ENCODE measurements at places on chromosomes 4 and X.

- DNase-seq, result no peak
These were observed 369.6 kb downstream of the PCDH7 start for GRCh38 chr4:31089815-31090214.

GRCh38 chr4:158190718-158191117 lies 17.9 kb upstream of the GASK1B start:
- DNase-seq, result no peak

DNA sequence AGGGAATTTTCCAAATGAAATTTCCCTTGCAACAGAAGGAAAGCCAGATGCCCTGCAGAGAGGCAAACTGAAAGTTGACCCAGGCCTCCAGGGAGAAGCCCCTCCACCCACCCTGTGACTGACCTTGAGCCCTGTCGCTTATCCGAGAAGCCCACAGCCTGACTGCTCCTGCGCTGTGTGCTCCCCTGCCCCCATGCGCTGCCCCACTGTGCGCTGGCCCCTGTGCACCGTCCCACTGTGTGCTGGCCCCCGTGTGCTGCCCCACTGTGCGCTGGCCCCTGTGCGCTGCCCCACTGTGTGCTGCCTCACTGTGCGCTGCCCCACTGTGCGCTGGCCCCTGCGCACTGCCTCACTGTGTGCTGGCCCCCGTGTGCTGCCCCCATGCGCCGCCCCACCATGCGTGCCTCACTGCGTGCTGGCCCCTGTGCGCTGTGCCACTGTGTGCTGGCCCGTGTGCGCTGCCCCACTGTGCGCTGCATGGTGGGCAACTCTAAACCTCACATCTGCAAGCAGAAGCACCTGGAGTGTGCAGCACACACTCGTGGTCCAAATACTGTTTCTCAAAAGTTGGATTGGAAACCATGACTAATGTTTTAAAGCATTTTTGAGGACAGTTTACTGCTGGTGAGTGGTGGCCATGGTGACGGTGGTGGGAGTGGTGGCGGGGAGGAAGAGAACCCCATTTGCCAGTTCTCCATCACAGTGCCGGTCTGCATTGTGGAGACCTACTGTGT lies 8.3 kb upstream of the GRPEL1 start:
- no peak for DNase-seq

GRCh38 chrX:7730071-7730470 lies 112.9 kb upstream of the VCX start:
- DNase-seq, result no peak

- no peak for DNase-seq
These were observed 24.6 kb downstream of the TRO start for GRCh38 chrX:54945224-54945623.

GRCh38 chrX:56113785-56114436 lies 118.2 kb upstream of the KLF8 start:
- DNase-seq, result no peak

DNA sequence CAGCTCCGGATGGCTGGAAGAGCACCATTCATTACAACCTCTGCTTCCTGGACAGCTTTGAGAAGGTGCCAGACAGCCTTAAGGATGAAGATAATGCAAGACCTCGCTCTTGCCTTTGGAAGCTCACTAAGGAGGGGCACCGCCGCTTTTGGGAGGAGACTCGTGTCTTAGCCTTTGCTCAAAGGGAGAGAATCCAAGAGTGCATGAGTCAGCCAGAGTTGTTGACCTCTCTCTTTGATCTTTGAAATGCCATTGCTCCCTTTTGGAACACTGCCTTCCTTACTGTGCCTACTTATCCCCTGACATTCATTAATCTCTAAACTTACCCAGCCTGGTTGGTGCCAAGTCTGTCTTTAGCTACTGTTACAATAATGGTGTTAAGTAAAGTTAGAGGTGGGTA lies 1.2 kb downstream of the FOXR2 start:
- no peak for DNase-seq

GRCh38 chr4:165381821-165382373 lies 3.1 kb downstream of the CPE start:
- no peak for DNase-seq

DNA sequence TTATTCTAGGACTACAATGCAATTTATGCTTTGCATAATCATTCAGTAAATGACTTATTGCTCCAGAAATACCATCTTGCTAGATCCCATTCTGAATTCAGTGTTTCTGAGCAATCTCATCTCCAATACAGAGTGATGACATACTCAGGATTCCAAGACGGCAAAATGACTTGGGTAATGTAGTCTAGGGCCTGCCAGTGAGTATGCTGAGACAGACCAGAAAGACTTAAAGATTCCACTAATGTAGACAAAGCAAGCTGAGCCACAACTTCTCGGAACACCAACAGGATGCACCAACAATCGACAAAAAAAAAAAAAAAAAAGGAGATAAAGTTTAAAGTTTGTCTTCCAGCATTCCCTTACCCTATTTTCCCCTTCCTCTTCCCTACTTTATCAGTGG lies 919 bp upstream of the SEC24B start:
- DNase-seq, result no peak

GRCh38 chrX:69615779-69616456 lies at the start of gene EDA:
TSS of gene EDA (plus strand) at chrX:69616113.
- DNase-seq, result peak; percentile 60

- DNase-seq, result no peak
These were observed 32.5 kb downstream of the PDGFC start for GRCh38 chr4:156939139-156939538.

DNA sequence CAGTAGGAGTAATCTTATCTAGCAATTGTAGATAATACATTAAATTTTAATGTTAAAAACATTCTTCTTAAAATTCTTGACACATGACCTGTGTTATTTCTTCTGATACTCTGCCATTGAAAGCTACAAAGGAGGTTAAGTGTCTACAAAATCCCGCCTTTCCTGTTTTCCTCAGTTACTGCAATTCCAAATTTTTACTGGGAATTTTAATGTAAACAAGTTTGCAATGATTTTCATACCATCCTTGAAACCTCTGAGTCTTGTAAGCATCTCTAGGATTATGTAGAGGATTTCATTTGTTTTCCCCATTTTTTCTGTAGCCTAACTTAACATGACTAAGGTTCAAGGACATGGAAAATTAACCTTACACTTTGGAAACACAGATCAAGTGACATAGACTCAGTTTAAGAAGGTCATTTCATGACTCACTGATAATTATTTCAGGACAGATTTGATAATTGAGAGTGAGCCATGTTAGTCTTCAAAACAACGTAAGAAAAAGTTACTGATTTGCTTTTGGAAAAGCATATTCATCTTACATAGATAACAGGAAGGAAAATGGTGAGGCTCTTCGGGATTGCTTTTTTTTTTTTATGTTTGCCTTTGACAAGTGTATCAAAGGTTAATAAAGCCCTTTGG lies 39.6 kb upstream of the PDLIM5 start:
- DNase-seq, result no peak

GRCh38 chrX:81336455-81337152 lies 134.7 kb downstream of the SH3BGRL start:
- no peak for DNase-seq

GRCh38 chrX:38154340-38154739 lies 66.3 kb downstream of the SRPX start:
- no peak for DNase-seq

- DNase-seq, result no peak
These were observed 43.9 kb downstream of the C4orf50 start for GRCh38 chr4:5974321-5974720.

GRCh38 chr4:101527188-101527587 lies 179.9 kb upstream of the PPP3CA start:
- peak; percentile 10 for DNase-seq

GRCh38 chr4:36208893-36209473 lies 35.3 kb downstream of the ARAP2 start:
- DNase-seq, result no peak

GRCh38 chrX:119407681-119408080 lies 8.5 kb downstream of the SLC25A43 start:
- DNase-seq, result no peak

- DNase-seq, result no peak
These were observed 158.3 kb downstream of the CPE start for GRCh38 chr4:165537028-165537648.

- no peak for DNase-seq
These were observed 2073.4 kb downstream of the ARAP2 start for GRCh38 chr4:34170946-34171345.

- no peak for DNase-seq
These were observed 473.7 kb downstream of the CENPC start for GRCh38 chr4:67071641-67072040.

DNA sequence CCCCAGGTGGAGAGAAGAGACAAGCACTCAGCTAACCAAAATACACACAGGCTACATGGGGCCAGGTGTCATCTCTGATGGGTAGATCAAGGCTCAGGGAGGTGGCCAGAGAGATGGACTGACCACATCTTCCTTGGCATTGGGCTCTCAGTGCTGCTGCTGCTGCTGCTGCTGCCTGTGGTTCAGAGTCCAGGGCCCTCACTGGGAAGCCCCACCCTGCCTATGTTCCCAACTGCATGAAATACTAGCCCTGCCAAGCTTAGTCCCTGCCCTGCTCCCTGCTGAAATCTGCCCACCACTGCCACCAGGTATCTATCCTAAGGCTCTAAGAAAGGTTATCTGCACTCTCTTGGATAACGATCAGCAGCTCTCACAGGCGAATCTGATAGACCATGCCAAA lies 118.7 kb downstream of the EFHC2 start:
- no peak for DNase-seq

- DNase-seq, result no peak
These were observed 90.4 kb downstream of the ARHGAP6 start for GRCh38 chrX:11575332-11575731.

DNA sequence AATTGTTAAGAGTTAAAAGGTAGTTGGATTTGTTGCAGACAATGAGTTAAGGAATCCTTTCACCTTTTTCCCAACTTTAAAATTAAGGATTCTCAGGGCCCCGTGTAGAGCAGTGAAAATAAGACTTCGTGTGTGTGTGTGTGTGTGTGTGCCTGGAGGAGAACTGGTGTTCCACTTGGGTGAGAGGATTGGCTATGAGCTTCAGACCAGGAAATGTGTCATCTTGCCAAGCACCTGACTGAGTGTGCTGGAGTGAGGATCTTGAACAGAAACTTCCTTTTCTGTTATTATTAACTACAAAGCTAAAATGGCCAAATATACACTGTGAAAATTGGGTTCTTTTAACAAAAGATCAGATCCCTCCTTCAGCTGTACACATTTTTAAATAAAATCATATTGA lies 113.1 kb upstream of the VCX2 start:
- no peak for DNase-seq

- no peak for DNase-seq
These were observed 23.8 kb downstream of the ARHGAP10 start for GRCh38 chr4:147755561-147756295.

GRCh38 chrX:9464435-9465371 lies at the start of gene TBL1X:
TSS of gene TBL1X (plus strand) at chrX:9465058. CDS start at chrX:9653587, 188,529 bp downstream.
- peak; percentile 46 for DNase-seq

Measured in stimulated activated CD4-positive, alpha-beta T cell treated with anti-CD3 and anti-CD28 coated beads, Interleukin-15, amount 100 ng/mL, for 1 hour (primary cell).